ENCODE measurements at places on chromosomes 5 and 9.
A peak's percentile ranks its signal among the peaks of the same experiment; 100 is the strongest.

- peak; percentile 8 for DNase-seq
Observed at GRCh38 chr5:170135796-170136490, 30.2 kb downstream of the FOXI1 start.

- no peak for DNase-seq
Observed at GRCh38 chr5:177565046-177565445, 10.7 kb upstream of the FAM193B start.

GRCh38 chr9:92600462-92601261 is 64.9 kb upstream of the ECM2 start:
- peak; percentile 54 for DNase-seq

DNA sequence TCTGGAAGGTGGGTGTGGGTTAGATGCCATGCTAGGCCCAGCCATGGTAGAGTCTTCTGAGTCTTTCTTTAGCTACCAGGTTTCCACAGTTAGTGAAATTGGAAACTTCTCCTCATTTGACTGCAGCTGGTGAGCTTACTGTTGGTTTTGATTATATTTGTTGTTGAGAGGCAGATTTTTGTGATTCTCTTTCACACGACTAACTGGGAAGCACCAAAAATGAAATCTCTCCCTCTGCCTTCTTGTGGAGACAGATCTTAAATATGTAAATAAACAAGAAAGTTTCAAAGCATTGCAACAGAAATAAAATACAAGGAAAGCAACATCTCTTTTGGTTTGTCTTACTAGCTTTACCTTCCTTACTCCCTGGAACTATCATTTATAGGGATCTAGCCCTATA is 122.2 kb downstream of the CEMIP2 start:
- no peak for DNase-seq

- DNase-seq, result no peak
Observed at GRCh38 chr9:83986195-83986594, 5.6 kb downstream of the RMI1 start.

GRCh38 chr5:176614805-176615478 is 5.0 kb upstream of the GPRIN1 start:
- DNase-seq, result peak; percentile 79

Measured in EL (cell line).